ENCODE measurements at places on chromosomes 1 and 21. TPM values are rescaled to one million over a fixed set of nuclear protein-coding genes. Genes with fewer than 3 reads are reported as not detected.

- no peaks in the 10 kb centered on the region for H3K27me3 ChIP-seq
- DNase-seq, result no peak
- H3K27ac ChIP-seq, result no peak overlapping the region
- no peaks in the 10 kb centered on the region for H3K36me3 ChIP-seq
Measured at GRCh38 chr1:60825593-60825992, 256.8 kb upstream of the NFIA start.

- no peak overlapping the region for H3K4me3 ChIP-seq
- H3K36me3 ChIP-seq, result no peaks in the 10 kb centered on the region
- no peaks in the 10 kb centered on the region for H3K4me1 ChIP-seq
- no peak overlapping the region for H3K27ac ChIP-seq
- DNase-seq, result no peak
- H3K27me3 ChIP-seq, result no peaks in the 10 kb centered on the region
Measured at GRCh38 chr1:55280731-55281130, 65.6 kb upstream of the USP24 start.

DNA sequence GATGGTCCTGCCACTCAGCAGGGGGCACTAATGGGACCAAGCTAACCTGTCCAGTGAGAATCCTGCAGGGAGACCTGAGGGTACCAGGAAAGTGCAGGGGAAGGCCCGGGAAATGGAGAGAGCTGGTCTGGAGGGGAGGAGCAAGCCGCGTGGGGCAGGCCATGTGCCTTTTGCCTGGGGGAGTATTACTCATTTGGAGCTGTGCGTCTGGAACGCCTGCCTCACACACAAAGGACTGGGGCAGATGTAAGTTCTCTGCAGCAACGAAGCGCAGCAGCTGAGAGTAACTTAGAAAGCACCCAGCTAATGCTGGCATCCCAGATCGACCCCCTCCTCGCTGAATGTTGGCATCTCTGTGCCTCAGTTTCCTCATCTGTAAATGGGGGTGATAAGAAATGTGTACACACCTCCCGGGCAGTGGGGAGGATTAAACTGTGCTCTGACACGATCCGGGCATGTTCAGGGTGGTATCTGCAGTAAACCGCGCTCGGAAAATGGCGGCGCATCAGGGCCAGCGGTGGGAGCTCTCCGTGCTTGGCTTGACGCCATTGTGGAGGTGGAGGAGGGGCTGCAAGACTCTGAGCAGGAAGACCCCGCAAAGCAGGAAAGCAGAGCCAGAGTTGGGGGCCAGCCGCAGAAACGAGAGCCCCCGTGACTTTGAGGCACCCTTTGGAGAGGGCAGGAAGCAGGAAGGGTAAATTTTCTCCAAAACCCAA lies 212.5 kb downstream of the NPHP4 start:
- H3K27ac ChIP-seq, result no peak overlapping the region
- H3K4me1 ChIP-seq, result peaks cover 2% of the 10 kb centered on the region
- H3K36me3 ChIP-seq, result no peaks in the 10 kb centered on the region
- H3K27me3 ChIP-seq, result no peaks in the 10 kb centered on the region
- DNase-seq, result no peak

GRCh38 chr1:52927212-52928014 lies at the start of gene SCP2:
SCP2 (plus strand) TSS chr1:52927276; CDS start chr1:52927397, 121 bp downstream.
- H3K4me1 ChIP-seq, result peaks cover 3% of the 10 kb centered on the region
- H3K27me3 ChIP-seq, result peaks cover 79% of the 10 kb centered on the region
- peak; percentile 89 for DNase-seq
- H3K4me3 ChIP-seq, result peak within 1 kb of the TSS; percentile 60
- no peak within 1 kb of the TSS for H3K27ac ChIP-seq

DNA sequence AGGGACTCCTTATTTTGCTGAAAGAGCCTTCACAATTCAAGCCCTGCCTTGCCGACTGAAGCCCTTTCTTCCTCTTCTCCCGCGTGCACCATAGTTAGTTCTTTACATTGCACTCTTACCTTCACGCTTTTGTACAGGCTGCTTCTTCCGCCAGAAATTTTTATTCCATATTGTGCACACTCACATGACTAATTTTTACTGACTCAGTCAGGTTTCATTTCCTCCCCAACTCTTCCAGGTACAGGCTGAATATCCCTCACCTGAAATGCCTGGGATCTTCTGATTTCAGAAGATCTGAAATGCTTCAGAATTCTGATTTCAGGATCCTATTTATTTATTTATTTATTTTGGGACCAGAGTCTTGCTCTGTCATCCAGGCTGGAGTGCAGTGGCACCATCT lies 172.8 kb downstream of the ZNF281 start:
- H3K36me3 ChIP-seq, result no peaks in the 10 kb centered on the region
- no peaks in the 10 kb centered on the region for H3K27me3 ChIP-seq
- H3K4me3 ChIP-seq, result no peak overlapping the region
- DNase-seq, result no peak

DNA sequence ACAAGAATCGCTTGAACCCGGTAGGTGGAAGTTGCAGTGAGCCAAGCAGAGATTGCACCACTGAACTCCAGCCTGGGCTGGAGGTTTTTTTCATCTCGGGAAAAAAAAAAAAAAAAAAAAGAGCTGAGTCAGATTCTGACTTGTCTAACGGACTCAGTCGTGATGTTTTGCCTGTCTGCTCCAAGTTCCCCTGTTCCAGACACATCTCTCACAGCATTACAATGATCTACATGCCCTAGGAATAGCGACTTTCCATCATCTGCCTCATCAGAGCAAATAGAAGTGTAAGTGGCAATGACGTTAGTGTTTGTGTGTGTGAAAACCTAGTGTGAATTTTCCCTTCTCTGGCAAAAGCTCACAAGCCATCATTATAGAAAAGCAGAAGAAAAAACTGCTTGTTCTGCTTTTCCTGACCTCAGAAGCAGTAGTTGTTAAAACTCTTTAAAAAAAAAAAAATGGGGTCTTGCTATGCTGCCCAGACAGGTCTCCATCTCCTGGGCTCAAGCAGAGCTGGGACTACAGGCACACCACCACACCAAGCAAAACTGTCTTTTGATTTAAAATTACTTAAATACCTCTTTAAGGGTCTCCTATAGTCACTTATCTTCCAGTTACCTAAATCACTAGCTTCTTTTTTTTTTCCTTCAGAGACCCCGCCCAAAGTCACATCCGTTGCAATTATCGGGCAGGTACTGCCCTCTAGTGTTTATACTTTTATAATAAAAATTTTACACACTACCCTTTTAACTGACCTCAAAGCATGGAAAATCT lies 37.3 kb downstream of the PLEKHO1 start:
- DNase-seq, result peak; percentile 65
- H3K27ac ChIP-seq, result no peak overlapping the region
- no peaks in the 10 kb centered on the region for H3K36me3 ChIP-seq
- peaks cover 6% of the 10 kb centered on the region for H3K4me1 ChIP-seq

DNA sequence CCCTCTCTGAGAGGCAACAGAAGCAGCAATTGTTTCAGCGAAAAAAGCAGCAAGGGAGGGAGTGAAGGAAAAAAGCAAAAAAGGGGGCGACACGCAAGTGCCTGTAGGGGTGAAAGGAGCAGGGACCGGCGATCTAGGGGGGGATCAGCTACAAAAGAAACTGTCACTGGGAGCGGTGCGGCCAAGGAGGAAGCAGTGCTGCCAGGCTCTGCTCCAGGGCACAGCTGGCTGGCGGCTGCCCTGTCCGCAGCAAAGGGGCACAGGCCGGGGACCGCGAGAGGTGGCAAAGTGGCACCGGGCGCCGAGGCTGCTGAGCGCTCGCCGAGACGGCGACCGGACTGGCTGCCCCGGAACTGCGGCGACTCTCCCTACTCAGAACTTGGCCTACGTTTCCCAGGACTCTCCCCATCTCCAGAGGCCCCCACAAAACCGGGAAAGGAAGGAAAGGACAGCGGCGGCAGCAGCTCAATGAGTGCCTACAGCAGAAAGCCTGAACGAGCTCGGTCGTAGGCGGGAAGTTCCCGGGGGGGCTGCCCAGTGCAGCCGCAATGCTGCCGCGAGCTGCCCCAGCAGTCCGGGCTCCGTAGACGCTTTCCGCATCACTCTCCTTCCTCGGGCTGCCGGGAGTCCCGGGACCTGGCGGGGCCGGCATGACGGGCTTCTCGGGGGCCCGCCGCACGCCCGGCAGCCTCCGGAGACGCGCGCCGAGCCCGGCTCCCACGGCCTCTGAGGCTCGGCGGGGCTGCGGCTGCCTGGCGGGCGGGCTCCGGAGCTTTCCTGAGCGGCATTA lies 1.0 kb upstream of the CDKN2C start:
- no peak overlapping the region for H3K27ac ChIP-seq
- H3K36me3 ChIP-seq, result no peaks in the 10 kb centered on the region
- H3K4me1 ChIP-seq, result no peaks in the 10 kb centered on the region
- H3K27me3 ChIP-seq, result peaks cover 95% of the 10 kb centered on the region

DNA sequence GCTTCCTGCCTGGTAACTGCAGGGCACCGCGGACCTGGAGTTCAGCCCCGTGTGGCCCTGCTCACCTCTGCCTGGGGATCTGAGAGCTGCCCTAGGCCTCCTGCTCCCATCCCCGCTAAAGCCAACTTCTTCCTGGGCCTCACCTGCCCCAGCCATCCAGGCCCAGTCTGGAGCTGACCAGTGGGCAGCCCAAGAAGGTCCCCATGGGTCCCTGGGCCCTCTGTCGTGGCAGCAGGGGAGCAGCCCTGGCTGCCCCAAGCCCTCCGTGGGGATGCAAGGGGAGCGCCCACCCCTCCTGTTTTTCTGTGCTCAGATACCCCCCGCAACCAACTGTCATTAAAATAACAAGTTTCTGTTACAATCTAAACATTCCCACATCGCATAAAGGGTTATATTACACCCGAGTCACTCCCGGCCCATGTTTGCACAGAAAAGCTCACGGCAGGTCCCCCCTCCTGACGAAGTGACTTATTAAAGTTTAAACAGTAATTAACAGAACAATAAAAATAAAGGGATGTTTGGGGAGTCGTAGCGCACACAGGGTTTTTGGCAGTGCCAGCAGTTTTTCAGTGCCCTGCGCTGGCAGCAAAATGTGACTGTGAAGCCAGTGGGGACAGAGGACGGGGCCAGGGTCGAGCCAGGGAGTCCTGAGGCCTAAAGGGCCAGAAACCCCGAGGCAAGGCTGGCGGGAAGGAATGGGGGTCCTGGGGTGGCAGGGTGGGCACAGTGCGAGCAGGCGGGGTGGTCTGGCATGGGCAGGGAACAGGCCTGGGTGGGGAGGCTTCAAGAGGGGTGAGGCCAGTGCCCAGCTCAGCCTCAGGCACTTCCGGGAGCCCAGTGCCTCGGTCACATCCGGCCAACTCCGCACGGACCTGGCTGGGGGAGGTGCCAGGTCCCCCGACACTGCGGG lies 121.5 kb downstream of the CASZ1 start:
- H3K27me3 ChIP-seq, result no peaks in the 10 kb centered on the region
- H3K27ac ChIP-seq, result no peak overlapping the region
- H3K4me1 ChIP-seq, result peaks cover 54% of the 10 kb centered on the region
- no peak for DNase-seq
- no peaks in the 10 kb centered on the region for H3K36me3 ChIP-seq

DNA sequence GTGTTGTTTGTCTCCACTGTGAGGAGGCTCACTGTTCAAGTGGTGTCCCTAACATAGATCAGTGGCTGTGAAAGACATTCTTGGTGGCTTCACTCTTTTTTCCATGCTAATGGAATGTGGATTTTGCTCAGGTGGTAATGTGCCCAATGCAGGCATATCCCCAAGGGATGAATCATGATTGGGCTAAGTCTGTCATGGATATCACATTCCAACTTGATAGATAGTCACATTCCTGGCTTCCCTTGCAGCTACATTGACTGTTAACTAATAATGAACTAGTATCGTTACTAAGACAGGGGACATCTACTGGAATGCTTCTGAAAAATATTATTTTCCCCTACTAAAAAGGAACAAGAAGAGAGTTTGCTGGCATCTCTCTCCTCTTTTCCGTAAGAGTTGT lies 86.3 kb upstream of the SOD1 start:
- no peaks in the 10 kb centered on the region for H3K27me3 ChIP-seq
- DNase-seq, result no peak
- H3K4me3 ChIP-seq, result no peak overlapping the region
- no peak overlapping the region for H3K27ac ChIP-seq
- H3K4me1 ChIP-seq, result no peaks in the 10 kb centered on the region

DNA sequence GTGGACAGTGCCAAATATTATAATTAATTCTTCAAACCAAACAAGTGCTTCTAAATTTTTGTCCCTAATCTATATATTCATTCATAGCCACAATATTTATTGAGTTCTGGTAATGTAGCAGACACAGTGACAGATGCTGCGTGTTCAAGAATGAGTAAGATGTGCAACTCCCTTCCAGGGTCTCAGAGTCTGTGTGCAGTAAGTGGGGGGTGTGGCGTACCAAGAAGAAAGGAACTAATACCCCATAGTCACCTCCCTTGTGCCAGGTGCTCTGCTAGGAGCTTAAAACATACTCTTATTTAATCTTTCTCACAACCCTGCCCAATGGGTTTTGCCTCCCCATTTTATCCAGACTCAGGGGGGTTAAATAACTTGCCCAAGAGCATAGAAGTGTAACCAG lies 358.7 kb downstream of the BARHL2 start:
- peaks cover 8% of the 10 kb centered on the region for H3K4me1 ChIP-seq
- no peak for DNase-seq
- H3K27me3 ChIP-seq, result no peaks in the 10 kb centered on the region
- no peaks in the 10 kb centered on the region for H3K36me3 ChIP-seq
- no peak overlapping the region for H3K4me3 ChIP-seq
- no peak overlapping the region for H3K27ac ChIP-seq

- H3K27ac ChIP-seq, result no peak overlapping the region
- H3K27me3 ChIP-seq, result peaks cover 3% of the 10 kb centered on the region
- no peaks in the 10 kb centered on the region for H3K36me3 ChIP-seq
Measured at GRCh38 chr1:24331961-24332673, 13.0 kb downstream of the GRHL3 start.

The UMODL1 gene
- 0.09 TPM for total RNA-seq

The PDPN gene
- 3.4 TPM for total RNA-seq

The TRAF3IP3 gene
- total RNA-seq, result not detected

The CFHR2 gene
- total RNA-seq, result not detected

The THEM5 gene
- total RNA-seq, result not detected

The KIF17 gene
- total RNA-seq, result 4.0 TPM

The RAD54L gene
- total RNA-seq, result 22.2 TPM

The FCRL2 gene
- not detected for total RNA-seq

The IGSF9 gene
- 3.3 TPM for total RNA-seq

The DHRS3 gene
- 4.3 TPM for total RNA-seq

The PROK1 gene
- 0.12 TPM for total RNA-seq
